ENCODE measurements at places on chromosomes 2 and 18.

GRCh38 chr2:40396124-40396523 lies 55.8 kb downstream of the SLC8A1 start:
- no peak for DNase-seq

DNA sequence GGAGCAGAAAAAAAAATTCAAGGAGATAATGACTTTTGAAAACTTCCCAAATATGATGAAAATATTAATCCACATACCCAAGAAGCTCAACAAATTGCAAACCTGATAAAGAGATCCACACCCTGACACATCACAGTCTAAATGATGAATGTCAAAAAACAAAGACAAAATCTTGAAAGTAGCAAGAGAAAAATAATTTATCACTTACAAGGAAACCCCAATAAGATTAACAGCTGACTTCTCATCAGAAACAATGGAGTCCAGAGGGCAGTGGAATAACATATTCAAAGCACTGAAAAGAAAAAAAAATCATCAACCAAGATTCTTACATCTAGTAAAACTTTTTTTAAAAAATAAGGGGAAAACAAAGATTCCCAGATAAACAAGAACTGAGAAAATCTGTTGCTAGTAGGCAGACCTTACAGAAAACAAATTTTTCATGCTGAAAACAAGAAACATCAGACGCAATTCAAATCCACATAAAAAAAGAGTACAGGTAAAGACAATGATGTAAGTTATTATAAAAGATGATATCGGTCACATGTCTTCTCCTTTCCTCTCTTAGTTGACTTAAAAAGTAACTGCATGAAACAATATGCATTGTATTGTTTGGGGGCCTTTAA lies 21.3 kb downstream of the SLC66A2 start:
- DNase-seq, result no peak

GRCh38 chr2:158634627-158635026 lies 160.5 kb upstream of the DAPL1 start:
- no peak for DNase-seq

GRCh38 chr2:190640117-190640516 lies 8.8 kb upstream of the NAB1 start:
- no peak for DNase-seq

DNA sequence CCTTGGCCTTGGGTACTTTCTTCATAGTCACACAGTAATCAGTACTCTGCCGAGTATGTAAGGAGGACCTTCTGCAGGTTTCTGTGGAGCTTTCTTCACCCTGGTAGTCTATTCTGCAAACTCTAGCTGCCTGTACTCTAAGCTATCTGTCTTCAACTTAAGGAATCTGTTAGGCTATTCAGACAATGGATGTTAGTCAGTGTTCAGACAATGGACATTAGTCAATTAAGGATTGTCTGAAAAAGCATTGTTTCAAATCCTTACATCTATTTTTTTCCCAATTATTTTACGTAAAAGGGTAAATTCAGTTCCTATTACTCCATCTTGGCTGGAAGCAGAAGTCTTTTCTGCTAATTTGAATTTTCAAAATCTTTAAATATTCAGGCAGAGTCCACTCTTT lies 75.7 kb downstream of the WDR7 start:
- DNase-seq, result no peak

DNA sequence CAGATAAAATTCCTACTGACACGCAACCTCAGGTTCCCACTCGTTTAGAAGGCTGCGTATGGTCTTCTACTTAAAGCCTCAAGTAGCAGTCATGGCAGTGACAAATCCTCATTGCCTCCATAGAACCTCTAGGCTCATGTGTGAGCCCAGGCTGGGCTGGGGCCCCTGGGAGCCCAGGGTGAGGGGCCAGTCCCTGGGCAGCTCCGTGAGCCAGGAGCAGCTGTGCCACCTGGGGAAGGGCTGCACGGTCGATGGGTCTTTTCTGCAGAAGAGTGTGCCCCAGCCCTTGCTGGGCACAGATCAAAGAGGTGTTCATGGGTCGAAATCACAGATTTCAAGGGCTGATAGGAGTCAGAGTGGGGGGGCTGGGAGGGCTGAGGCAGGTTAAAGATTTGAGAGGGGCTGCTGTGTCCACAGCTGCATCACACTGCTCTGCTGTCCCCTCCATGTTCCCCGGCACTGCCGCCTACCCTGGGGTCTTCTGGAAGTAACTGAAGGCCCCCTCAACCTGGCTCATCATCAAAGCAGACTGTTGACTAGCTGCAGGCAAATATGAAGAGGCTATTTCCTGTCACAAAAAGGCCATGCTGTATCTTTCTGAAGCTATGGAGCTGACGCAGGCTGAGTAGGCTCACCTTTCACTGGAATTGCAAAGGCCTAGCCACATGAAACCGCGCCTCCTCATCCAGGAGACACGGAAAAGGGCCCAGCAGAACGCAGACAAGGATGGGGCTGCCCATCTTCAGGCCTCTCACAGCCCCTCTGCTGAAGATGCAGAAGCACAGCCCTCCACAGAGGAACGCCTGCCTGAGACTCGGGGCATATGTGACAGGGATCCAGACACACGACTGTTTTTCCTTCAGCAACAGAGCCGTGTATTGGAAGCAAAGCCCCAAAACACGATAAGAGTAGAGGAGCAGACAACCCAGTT lies 35.7 kb upstream of the ALPP start:
- no peak for DNase-seq

DNA sequence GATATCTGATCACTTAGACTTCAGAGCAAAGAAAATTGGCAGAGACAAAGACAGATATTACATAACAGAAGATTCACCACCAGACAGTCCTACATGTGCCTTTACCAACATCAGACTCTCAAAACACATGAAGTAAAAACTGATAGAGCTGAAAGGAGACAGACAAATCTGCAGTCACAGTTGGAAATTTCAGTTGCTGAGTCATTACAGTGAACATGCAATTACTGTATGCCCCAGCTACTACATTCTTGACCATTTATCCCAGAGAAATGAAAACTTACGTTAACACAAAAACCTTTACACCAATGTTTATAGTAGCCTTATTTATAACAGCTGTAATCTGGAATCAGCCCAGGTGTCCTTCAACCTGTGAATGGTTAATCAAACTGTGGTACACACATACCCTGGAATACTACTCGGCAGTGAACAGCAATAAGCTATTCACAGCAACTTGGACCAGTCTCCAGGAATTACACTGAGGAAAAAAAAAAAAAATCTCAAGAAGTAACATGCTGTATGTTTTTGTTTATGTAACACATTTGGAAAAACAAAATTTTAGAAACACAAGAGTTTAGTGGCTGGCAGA lies 7.5 kb upstream of the SCLY start:
- no peak for DNase-seq

- no peak for DNase-seq
Measured at GRCh38 chr2:147232225-147232669, 612.6 kb upstream of the ACVR2A start.

GRCh38 chr2:100140582-100140981 lies 1.8 kb downstream of the AFF3 start:
- DNase-seq, result no peak

DNA sequence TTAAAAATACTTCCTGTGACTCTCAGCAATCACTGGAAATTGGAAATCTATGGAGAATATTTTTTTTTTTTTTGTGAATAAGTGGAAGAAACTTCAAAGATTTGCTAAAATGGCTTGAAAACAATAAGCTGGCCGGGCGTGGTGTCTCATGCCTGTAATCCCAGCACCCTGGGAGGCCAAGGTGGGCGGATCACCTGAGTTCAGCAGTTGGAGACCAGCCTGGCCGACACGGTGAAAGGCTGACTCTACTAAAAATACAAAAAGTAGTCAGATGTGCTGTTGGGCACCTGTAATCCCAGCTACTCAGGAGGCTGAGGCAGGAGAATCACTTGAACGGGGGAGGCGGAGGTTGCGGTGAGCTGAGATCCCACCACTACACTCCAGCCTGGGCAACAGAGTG lies 155.5 kb upstream of the CAVIN2 start:
- DNase-seq, result no peak

DNA sequence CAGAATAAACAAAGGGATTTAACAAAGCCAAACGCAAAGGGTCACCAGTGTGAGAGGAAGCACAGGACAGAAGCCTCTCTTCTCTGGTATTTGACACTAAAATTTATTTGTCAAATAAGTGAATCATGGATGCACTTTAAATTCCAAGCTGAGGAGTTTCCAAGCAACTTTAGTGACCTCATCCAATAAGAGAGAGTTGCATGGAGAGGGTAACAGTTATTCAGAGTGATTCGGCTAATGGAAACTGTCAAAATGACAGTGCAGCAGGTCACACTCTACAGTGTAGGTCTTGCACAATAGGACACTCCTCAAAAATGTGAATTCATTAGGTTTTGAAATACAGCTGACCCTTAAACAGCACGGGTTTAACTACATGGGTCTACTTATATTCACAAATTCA lies 103.9 kb upstream of the ACVR1C start:
- DNase-seq, result no peak

DNA sequence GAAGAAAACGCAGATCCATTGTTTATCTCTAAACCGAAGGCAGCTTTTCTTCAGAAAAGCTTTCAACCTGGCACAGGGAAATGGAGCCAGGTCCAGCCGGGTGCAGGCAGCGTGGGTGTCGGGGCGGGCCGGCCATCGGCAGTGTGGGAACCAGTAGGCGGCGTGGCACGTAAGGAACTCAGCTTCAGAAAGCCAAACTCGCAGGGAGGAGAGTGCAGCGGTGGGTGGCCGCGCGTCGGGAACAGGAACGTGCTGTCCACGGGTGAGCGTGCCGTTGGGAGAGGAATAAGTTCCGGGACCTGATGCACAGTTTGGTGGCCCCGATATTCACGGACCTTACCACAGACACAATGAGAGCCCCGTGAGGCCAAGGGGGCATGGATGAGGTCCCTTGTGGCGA lies 270.4 kb downstream of the TWIST2 start:
- DNase-seq, result no peak

GRCh38 chr2:231795525-231796327 lies 9.5 kb downstream of the COPS7B start:
- DNase-seq, result no peak

DNA sequence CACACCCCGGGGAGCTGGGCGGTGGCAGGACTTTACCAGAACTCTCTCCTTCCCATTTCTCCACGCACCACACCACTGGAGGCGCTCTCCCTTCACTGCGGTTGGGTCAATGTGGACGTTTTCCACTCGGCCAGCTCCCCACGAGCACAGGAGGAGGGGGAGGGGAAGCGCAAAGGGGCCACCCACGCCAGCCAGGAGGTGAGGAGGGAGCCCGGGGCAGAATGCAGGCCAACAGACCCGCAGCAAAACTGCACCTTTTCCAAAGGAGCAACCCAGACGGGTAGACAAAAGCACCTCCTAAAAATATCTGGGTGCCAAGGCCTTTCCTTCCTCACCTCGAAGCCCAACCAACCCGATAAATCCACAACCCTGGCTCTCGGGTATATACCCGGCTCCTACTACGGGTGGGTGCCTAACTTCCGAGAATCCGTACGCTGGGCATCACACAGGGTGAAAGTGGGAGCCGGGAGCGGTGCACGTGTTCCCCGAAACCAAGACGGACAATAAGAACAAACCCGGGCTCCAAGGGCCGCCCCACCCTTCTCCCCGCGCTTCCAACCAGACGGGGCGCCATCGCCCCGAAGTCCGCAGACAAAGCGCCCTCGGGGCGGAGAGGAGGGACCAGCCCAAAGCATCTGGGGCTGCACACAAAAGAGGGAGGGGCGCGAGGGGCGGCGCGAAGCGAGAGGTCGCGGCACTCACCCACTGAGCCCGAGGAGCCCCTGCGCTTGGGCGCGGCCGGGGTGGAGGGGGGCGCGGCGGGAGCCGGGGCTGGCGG lies 1.0 kb downstream of the RTN4 start:
- peak; percentile 54 for DNase-seq

DNA sequence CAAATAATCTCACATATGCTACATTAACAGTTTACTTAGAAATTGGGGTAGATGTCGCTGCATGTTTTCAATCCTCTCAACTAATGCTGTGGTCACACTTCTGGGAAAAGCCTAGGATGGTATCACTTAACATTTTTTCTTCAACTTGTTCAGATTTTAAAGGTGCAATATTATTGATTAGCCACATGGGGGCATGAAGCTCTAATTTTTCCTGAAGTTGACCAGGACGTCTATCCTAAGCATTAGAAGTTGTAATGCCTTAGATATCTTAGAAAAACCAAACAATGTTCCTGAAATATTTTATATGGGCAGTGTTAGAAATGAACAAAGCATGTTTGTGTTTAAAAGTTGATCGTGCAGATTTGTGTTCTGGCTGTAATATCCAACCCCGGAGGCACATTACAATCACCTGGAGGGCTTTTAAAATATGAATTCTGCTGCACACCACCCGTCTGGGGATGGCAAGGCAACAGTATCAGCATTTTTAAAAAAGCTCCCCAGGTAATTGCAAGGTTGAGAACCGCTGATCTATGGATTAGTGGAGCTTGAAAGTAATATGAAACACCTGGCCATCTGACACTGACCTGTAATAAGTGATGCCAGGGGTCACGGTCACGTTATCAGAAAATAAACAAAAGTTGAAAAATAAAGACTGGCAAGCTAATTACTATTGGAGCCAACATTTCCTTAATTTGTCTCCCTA lies 100.5 kb upstream of the LMAN1 start:
- DNase-seq, result no peak

GRCh38 chr2:156192468-156192867 lies 140.1 kb downstream of the NR4A2 start:
- DNase-seq, result no peak

- DNase-seq, result no peak
Measured at GRCh38 chr2:187593697-187594096, 39.5 kb upstream of the TFPI start.

GRCh38 chr2:95300450-95300849 lies 3.3 kb downstream of the KCNIP3 start:
- no peak for DNase-seq

DNA sequence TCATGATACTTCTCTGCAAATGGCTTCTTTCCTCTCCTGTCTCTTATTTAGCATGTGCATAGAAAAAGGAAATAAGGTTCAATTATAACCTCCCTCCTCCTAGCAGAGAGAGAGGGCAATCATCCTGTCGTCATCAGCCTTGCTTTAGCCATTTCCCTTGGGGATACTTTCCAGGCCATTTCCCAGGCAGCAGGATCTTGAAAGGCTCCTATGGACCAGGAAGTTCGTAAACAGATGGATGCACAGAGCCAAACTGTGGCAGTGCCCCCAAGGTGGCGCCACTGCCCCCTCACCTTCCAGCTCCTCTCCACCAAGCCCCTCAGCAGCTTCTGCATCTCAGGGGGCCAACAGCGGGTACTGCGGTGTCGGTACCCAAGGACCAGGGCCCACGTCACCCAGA lies 157.4 kb downstream of the DTNA start:
- peak; percentile 27 for DNase-seq

All from NT2/D1 (cell line).